ENCODE measurements at places on chromosomes 2 and 18. TPM values are rescaled to one million over a fixed set of nuclear protein-coding genes. Genes with fewer than 3 reads are reported as not detected.

The FBXO15 gene
- total RNA-seq: 1.2 TPM

The HSBP1L1 gene
- 6.8 TPM for total RNA-seq

The UGT1A8 gene
- total RNA-seq: not detected

The REG3A gene
- total RNA-seq: not detected

The METTL5 gene
- 99.7 TPM for total RNA-seq

The RAB17 gene
- total RNA-seq: not detected

The IL1B gene
- 0.33 TPM for total RNA-seq

The CHST9 gene
- not detected for total RNA-seq
